ENCODE measurements at places on chromosomes 1 and 21.

- peak; percentile 41 for DNase-seq
Observed at GRCh38 chr1:33327587-33328325, 6.9 kb upstream of the A3GALT2 start.

- no peak for DNase-seq
Observed at GRCh38 chr1:225607355-225607754, 45.6 kb downstream of the ENAH start.

- DNase-seq: peak; percentile 72
Observed at GRCh38 chr21:38804789-38805327, 871 bp upstream of the ETS2 start.

DNA sequence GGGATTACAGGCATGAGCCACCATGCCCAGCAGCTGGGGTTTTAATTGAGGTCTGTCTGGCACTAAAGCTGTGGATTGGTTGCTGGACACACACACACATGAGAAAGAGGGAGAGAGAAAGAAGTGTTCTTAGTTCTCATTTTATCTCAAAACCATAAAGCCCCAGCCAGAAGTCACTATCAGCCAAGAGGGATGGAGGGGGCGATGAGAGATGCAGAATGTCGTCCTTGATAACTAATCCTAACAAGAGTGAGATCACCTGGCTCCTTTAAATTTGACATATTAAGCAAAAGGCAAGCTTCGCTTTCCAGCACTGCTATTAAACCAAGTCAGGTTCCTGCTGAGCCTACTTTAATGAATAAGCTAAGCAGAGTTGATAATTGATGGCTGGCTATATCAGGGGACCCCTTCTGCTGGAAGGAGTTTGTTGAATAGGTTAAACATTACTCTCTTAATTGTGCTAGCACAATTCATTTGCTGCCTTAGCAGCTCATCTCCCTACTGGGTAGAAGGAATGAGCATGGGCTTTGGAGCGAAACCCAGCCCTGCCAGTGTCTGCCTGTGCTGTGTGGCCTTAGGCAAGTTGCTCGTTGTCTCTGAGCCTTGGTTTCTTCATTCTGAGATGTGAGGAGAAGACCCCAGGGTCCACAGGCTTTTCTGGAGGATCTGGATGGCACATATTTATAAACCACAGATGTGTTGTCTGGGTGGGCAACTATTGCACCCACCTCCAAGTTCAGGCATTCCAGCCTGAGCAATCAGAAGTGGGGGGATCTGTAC is 50.8 kb downstream of the ALPL start:
- no peak for DNase-seq

DNA sequence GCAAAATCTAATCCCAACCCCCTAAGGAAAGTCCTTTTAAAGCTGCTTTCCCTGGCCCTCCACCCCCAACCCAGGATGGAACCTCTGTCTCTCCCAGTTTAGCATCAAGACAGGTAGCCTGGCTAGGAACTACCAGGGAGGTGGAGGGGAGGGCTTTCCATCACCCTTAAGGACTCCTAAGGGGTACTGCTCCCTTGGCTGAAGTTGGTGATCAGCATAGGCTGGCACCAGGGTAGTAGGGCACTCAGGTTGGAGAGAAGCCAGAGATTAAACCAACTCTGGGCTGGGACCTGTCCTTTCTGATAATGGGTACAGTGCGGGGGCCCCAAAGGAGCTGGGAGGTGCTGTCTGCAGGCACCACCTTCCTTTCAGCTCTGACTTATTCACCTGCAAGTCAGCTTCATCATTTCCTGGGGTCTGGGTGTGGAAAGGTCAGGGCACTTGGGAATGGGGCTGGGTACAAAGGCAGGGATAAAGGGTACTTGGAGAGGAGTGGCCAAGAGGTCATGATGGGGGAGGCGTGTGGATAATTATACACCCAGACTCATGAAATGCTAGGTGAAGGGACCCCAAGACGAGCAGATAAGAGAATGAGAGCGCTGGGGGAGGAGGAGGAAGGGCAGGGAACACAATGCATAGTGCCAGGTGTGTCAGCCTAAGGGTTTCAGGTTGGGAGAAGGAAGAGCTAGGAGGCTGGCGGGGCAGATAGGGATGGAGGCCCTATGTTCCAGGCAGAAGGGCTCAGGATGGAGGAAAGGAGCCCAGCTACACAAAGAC is 1.2 kb downstream of the ARHGEF2 start:
- DNase-seq: no peak

DNA sequence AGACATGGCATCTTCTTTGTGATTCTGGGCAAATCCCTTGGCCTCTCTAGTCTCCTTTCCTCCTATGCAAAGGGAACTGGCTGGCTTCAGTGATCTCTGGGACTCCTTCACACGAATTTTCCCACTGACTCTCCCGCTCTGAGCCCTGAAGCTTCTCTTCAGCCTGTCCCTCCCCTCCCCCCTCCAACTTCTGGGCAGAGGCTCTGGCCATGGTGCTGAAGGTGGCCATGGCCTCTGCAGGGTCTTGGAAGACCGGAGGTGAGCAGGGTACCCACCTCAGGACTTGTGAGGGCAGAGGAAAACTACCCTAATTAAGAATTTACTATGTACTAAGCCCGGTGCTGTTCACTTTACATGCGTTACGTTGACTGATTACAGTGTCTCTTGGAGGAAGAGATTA is 29.4 kb upstream of the POU3F1 start:
- DNase-seq: no peak

DNA sequence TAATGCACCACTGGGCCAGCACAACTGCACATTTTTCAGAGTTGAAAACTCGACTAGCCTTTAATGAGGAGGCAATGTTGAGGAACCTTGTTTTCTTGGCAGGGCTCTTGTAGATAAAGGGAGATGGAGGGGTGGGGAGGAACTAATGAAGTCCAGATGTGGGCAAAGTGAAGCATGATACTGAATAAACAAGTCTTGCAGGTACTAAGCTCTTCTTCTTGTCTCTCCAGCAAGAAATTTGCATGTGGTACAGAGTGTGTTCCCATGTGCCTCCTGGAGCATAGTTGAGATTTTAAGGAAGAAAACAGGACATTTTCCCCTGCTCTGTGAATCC is 47.0 kb downstream of the PLPP3 start:
- DNase-seq: peak; percentile 30

DNA sequence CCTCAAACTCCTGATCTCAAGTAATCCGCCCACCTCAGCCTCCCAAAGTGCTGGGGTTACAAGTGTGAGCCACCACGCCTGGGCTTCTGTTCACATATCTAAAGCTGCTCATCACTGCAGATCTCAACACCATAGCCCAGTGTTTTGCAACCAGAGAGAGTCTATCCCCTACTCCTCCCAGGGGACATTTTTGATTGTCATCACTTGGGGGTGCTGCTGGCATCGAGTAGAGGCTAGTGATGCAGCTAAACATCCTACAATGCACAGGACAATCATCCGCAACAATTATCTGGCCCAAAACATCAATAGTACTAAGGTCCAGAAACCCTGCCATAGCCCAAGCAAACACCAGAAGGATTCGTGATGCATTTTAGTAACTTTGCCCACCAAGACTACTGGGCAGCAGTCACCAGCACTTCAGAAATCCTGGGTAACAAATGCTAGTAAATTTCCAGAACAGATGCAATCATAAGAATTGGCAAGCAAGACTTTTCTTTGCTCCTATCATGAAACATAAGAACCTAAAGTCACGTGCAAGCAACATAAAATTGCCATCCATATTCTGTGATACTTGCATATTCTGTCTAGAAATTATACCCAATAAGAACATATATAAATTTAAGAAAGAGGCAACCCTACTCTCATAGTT is 159.2 kb downstream of the APP start:
- no peak for DNase-seq

GRCh38 chr1:61055110-61055614 is 27.2 kb upstream of the NFIA start:
- no peak for DNase-seq

DNA sequence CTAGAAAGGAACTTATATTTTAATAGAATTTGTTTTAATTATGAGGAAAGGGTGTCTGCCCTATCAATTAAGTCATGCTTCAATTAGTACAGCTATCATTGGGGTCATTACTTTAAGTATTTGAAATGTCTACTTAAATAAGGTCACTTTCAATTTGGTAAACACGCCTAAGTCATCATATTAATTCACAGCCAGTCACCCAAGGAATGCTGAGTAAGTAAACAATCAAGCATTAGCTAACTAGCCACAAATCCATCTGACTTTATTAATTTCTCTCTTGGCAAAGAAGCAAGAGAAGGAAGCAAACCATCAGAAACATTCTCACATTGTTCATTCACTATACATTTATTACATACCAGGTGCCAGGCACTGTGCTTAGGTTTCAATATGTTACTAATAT is 1.2 kb upstream of the LRRC52 start:
- no peak for DNase-seq
